ENCODE measurements at places on chromosomes 16 and 17.

GRCh38 chr17:50183421-50183994 is 17.7 kb downstream of the SGCA start:
- DNase-seq = no peak

- no peak for DNase-seq
Measured at GRCh38 chr17:37392024-37392590, 14.5 kb downstream of the ACACA start.

- DNase-seq = no peak
Measured at GRCh38 chr17:48952904-48953303, 8.3 kb upstream of the SNF8 start.

GRCh38 chr17:20965492-20965891 is 77.3 kb downstream of the USP22 start:
- DNase-seq = no peak

DNA sequence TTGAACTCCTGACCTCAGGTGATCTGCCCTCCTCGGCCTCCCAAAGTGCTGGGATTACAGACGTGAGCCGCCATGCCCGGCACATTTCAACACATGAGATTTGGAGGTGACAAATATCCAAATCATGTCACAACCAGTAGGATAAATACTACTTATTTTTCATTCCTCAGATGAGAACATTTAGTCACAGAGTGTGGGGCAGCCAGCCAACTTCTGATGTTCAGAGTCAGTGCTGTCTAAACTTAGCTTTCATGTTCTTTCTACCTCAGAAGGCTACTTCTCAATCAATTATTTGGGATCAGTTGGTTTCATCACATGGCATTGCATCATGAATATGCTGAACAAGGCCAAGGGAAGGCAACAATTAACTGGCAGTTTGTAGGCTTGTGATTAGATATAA is 134.5 kb downstream of the CDH13 start:
- DNase-seq = no peak

GRCh38 chr16:87701505-87701921 is 64.3 kb downstream of the KLHDC4 start:
- no peak for DNase-seq

GRCh38 chr16:28879841-28880588 is 1.7 kb downstream of the ATP2A1 start:
- DNase-seq = peak; percentile 95

DNA sequence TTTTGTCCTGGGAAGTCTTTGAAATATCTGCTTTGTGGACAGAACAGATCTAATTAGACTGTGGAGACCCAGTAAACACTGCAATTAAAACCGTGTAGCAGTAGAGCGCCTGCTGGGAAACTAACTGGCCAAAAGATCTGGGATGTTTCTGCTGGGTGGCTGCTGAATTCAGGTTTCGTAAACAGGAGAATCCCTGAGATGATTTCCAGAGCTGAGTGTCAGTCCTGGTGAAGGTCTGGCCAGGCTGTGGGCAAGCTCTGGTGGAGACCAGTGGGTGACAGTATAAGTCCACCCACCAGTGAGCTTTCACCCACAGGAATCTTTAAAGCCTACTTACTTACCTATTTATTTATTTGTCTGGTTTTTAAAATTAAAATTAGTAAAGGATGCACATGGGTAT is 257.2 kb downstream of the IRF8 start:
- DNase-seq = no peak

GRCh38 chr16:69820926-69821541 is 58.9 kb downstream of the WWP2 start:
- peak; percentile 72 for DNase-seq

GRCh38 chr17:28045304-28045703 is 2.8 kb downstream of the NLK start:
- DNase-seq = no peak

DNA sequence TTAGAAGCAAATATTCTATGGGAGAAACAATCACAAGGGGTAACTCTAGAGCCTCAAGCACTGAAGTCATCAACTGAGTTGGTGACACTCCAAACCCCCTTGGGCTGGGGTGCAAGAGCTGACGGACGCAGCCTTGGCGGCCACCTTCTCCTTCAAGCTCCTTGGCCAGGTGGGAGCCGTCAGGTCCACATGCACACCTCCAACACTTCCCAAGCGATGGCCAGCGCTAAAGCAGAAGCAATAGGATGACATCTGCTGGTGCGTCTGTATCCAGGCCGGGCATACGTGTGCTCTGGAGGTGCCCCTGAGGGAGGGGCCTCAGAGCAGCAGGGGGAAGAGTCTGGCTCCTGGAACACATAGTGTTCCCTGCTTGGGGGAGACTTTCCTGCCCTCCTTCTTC is 12.2 kb upstream of the FOXJ1 start:
- DNase-seq = peak; percentile 87

- DNase-seq = no peak
Measured at GRCh38 chr17:58189436-58190146, 2.9 kb upstream of the EPX start.

DNA sequence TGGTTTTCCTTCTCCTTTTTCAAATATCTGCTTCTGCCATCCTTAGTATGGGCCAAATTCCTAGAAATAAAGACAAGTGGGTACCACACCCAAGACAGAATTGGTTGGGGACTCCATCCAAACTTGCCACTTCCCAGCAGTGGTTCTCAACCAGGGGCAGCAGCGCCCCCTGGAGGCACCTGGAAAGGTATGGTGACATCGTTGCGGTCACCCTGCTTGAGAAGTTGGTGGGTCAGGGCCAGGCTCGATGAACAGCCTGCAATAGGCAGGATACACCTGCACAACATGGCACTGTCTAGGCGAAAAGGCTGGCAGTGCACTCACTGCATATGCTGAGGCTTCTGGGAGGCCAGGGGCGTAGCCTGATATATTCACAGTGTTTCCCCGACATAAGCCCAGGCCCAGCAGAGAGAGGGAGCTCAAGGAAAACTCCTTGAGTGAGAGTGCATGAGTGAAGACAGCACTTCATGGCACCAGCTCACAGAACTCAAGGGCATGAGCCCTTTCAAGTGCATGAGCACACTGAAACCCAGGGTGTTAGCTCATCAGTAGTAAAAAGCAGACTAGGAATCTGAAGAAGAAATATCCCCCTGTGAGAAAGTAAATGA is 57.7 kb downstream of the CMC2 start:
- no peak for DNase-seq

DNA sequence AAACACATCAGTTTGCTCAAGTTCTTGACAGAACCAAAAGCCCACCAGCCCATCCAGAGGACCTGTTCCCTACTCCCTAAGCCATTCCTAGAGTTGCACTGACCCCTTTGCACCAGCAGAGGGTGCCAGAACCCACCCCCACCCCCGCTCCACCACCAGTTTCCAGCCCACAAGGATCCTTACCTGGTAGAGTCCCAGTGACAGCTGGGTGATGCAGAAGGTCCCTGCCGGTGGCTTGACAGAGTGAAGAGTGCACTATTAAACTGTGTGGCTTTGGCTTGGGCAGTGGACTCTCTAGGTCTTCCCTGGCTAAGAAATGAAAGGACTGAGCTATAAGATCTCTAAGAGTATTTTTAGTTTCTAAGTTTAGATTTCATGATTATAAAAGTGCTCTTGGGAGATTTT is 73.3 kb upstream of the MTMR4 start:
- DNase-seq = no peak

DNA sequence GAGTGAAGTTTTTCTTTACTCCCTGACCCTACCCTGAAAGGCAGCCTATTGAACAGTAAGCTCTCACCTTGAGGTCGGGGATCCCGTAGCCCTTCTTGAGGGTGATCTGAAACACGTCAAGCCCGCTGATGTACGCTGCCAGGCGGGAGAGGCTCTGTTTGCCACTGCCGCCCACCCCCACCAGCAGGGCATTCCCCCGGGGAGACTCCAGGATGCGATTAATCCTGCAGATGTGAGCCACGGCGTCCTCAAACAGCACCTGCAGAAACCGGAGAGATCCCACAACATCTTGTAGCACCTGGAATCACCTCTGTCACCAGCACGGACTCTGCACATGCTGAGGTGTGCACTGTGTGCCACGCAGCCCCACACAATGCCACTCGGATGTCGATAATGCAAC is 96.8 kb downstream of the PGS1 start:
- no peak for DNase-seq

- DNase-seq = peak; percentile 91
Measured at GRCh38 chr16:27315333-27316037, 1.7 kb downstream of the IL4R start.

- DNase-seq = peak; percentile 85
Measured at GRCh38 chr16:2814551-2815298, 2.3 kb upstream of the PRSS21 start.

DNA sequence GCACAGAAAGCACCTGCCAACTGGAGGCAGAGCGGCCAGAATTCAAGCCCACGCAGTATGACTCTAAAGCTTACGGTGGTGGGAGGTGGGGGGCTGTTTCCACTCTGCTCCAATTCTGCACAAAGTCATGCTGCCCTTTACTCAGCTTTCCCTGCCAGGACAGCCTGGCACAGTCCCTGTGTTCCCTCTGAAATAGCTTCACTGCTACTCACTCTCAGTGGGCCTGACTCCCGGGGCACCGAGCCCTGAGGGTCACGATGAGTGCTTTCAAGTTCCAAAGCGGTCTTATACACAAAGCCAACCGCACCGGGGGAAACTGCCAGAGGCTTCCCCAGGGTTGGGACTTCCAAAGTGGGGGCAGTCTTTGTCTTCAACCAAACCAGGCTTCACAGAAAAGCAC is 306.1 kb upstream of the XYLT1 start:
- DNase-seq = no peak

GRCh38 chr16:89545044-89545830 is 15.2 kb upstream of the RPL13 start:
- DNase-seq = no peak

DNA sequence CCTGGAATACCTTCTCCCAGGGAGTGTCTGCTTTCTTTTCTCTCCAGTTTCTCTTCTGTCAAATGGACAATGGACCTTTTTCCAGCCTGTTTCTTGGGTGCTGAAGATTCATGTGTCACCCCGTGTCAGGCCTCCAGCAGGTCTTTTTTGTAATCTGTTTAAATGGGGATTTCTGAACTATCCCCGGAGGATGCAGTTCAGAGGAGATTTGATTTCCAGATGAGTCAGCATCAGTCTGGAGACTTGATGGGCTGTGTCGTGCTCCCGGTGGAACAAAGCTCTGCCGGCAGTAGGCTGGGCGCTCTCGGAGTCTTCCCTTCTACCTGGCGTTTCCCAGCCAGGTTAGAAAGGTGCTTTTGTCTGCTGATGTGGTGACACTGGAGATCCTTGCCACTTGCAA is 440.6 kb downstream of the HS3ST3B1 start:
- DNase-seq = no peak

DNA sequence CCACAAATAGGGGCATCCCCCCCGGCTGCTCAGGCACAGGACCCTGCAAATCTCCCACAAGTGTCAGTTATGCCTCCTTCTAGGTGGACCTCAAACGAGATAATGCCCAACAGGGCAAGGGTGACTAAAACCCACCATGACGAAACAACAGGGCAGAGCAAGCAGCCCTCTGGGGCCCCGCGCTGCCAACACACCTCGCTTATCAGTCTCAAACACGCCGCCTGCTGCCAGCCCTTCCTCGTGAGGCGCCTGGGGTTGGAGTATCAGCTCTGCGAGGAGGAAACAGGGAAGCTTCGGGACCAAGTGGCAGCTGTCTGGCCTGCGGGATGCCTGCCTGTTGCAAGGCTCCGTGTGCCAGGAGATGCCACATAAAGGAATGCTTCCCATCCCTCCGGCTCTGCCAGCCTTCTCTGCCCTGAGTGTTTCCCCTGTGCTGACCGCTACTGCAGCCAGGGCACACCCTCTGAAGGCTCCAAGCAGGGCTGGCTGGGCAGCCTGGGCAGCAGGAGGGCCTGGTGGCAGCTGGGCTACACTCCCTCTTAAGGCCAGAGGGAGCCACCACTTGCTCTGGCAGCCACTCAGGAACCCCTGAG is 2.5 kb downstream of the SMIM5 start:
- DNase-seq = no peak

DNA sequence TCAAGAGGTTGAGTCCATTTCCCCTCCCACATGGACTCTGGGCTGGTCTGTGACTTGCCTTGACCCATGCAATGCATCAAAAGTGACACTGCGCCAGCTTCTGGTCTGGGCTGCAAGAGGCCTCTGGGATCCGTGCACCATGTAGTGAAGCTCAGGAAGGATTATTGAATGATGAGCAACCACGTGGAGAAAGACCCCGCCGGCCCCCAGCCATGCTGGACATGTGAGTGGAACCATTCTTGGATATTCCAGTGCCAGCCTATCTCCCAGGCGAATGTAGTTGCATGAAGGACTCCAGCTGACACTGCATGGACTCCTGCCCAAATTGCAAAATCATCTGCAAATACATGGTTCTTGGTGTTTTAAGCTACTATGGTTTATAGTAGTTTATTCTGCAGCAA is 7.6 kb upstream of the ALOX15B start:
- DNase-seq = no peak

GRCh38 chr16:21070564-21070963 is 80.1 kb downstream of the DNAH3 start:
- no peak for DNase-seq

DNA sequence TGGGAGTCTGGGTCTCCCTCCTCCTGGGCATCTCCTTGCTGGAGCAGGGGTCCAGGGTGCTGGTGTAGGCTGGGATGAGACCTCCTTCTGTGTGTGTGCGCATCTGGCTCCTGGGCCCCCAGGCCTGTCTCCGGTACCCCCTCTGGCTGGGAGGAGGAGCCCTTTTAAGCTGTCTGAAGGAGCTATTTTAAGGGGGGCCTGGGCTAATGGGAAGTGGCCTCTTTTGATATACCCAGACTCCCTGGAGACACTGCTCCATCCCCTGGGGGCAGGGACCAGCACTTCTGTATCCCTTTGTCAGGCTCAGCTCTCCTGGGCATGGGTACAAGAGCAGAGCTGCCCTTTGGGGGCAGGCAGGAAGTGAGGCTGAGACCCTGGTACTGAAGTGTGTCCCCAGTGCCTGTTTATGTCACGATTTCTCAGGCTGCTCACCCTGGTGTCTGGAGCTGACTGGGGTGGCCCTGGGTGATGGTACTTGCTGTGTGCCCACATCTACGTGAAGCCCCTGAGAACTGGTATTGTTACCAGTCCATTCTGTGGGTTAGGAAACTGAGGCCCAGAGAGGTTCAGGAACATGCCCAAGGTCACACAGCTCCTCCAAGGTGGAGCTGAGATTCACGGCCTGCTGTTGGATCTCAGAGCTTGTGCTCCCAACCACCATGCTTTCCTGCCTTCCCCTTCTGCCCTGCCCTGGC is 6.5 kb downstream of the ADCY7 start:
- no peak for DNase-seq

- DNase-seq = no peak
Measured at GRCh38 chr17:3885970-3886369, 6.9 kb downstream of the CAMKK1 start.

GRCh38 chr16:426115-426905 is 861 bp downstream of the RAB11FIP3 start:
- DNase-seq = no peak

- no peak for DNase-seq
Measured at GRCh38 chr16:89569506-89570341, 5.8 kb upstream of the CPNE7 start.

Measured in mesenteric fat pad (tissue), 1 donor.